ENCODE measurements at places on chromosomes 5 and 9.

DNA sequence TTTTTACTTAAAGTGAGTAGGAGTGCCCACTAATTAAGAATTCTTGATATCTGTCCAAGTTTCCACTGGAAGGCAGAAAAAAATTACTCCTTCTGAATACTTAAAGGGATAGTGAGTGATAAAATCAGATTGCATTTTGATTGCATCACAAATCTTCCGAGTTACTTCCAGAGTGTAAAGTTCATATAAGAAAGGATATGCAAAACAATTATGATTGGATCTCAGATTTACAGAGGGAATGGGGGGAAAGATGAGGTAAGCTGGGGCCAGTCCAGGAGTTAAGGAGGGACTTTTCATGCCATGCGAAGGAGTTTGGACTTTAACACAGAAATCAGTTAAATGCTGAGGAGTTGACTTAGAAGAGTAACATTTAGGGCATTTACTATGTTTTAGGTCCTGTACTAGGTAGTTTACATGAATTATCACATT, 9.3 kb upstream of the RNF145 start:
- DNase-seq: no peak

- DNase-seq: no peak
Observed at GRCh38 chr5:159178978-159179377, 30.4 kb downstream of the RNF145 start.

DNA sequence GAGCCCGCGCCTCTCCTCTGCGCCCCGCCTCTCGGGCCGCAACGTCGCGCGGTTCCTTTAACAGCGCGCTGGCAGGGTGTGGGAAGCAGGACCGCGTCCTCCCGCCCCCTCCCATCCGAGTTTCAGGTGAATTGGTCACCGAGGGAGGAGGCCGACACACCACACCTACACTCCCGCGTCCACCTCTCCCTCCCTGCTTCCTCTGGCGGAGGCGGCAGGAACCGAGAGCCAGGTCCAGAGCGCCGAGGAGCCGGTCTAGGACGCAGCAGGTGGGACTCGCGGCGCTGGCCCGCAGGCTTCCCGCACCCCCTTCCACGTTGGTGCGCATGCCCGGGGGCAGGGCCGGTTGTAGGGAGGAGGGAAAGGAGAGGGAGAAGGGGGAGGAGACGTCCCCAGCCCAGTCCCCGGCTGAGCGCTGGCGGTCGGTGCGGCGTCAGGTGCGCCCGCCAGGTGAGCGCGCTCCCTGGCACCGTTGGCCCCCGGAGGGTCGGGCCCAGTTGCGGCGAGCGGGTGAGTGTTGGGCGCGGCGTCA, at the start of gene OCLN:
OCLN (plus strand) TSS at position 400 of the 532 bp plus-strand sequence. CDS start 11,455 bp downstream, outside the sequence.
- DNase-seq: peak; percentile 37

- no peak for DNase-seq
Observed at GRCh38 chr9:83349031-83349430, 189.2 kb downstream of the FRMD3 start.

GRCh38 chr5:17989567-17990563, 355.6 kb downstream of the TAF11L14 start:
- no peak for DNase-seq

- no peak for DNase-seq
Observed at GRCh38 chr5:122858451-122858850, 13.0 kb downstream of the SNX24 start.

DNA sequence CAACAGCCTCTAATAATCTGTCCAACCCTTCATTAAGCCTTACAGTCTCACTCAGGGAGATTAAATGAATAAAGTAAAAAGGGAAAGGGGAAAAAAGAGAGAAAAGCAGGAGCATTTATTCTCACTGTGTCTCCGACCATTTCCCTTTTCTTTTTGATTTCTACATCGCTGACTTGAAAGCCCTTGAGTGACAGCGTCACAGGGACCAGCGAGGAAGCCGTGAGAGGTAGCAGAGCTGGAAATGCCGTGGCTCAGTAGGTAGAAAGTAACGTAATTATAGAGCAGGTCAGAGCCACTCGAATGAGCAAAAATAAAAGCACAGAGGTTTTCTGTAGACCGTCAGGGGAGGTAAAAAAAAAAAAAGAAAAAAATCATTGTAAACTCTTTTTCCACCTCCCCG, 52.4 kb downstream of the ASS1 start:
- DNase-seq: no peak

DNA sequence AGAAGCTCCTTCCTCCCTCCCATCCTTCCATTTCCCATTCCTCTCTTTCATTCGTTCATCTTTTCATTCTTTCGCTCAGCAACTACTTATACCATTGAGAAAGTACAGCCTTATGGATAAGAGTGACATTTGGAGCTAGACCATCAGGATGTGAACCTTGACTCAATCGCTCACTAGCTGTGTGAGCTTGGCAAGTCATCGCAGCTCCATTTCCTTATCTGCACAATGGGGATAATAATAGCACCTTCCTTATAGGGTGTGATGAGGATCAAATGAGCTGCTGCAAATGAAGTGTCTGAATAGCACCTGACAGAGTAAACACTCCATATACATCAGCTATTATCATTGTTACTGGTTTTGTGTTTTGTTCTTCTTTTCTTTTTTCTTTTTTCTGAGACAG, 28.1 kb upstream of the SYNPO start:
- no peak for DNase-seq

DNA sequence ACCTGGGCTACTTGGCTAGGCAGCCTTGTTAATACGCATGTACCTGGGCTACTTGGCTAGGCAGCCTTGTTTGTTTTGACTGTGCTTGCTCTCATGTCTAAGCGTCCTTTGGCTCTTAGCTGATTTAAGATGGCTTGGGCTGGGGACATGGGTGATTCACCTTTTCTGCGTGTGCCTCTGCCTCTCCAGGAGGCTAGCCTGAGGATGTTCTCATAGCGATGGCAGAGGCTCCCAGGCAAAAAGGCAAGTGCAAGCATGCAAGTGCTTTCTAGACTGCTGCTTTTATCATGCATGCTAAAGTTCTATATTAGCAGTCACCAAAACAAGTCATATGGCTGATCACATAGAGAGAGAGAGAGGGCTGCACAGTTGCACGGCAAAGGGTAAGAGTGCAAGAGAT, 300.5 kb downstream of the IRX1 start:
- no peak for DNase-seq

GRCh38 chr5:35803191-35803651, 53.5 kb upstream of the IL7R start:
- DNase-seq: no peak

- DNase-seq: no peak
Observed at GRCh38 chr5:31692561-31693221, 53.8 kb downstream of the PDZD2 start.

GRCh38 chr9:114015607-114016006, 62.5 kb downstream of the AMBP start:
- no peak for DNase-seq

DNA sequence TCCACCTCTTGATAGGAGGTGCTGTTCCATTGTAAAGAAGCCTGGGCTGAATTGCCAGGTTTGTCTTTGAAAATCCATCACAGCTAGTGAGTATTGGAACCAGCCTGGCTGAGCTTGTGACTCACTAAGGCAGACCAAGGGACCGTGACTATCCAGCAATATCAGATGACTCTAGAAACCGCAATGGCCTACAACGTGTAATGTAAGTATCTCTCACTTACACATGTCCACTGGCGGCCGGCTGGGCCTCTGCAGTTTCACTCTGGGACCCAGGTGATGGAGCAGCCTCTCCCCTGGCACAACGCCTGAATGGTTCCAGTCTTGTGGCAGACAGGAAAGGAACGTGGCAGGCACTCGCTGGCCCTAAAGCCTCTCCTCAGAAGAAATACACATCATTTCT, 3.1 kb upstream of the HRH2 start:
- no peak for DNase-seq

- DNase-seq: no peak
Observed at GRCh38 chr5:98933445-98934072, 4.8 kb upstream of the CHD1 start.

DNA sequence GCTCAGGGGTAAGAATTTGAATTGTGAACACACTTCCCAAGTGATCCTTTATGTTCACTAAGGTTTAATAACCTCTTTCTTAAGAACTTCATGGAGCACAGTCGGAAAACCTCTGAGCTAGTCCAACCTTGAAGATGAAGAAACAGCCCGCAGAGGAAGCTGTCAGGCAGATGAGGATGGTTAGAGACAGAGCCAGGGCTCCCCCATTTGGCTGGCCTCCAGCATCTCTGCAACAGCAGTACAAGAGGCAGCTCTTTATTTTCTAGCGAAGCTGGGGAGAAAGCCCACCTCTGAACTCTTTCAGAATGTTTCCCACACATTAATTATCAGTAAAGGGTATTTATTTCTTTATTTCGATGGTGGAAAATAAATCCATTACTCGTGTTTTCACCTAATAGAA, 350.8 kb downstream of the DMRT2 start:
- DNase-seq: no peak

DNA sequence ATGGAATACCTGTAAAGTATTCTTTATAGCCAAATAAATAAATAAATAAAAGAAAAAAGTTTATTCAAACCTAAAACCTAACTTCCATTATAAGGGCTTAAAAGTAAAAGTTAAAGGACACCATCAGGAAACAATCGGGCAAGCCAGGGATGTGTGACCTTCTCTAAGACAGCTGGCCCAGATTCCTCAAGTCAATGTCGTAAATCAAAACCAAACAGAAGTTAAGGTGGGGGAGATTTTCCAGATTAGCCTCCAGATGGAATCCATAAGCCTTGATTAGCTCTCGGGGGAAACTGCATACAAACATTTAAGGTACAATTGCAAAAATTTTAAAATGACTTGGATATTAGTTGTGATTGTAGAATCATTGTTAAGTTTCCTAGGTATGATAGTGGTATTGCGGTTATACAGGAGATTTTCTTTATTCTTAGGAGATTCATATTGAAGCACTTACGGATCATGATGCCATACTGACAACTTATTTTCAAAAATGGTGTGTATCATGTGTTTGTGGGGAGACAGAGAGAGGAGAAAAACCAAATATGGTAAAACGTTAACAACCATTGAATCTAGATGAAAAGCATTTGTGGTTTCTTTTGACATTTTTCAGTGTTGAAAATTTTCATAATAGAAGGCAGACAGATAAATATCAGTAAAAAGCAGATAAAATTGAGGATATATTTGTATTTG, 21.5 kb upstream of the MGAT1 start:
- no peak for DNase-seq

- DNase-seq: no peak
Observed at GRCh38 chr9:116262448-116262847, 108.9 kb downstream of the PAPPA start.

- no peak for DNase-seq
Observed at GRCh38 chr9:20618361-20618802, 3.9 kb downstream of the MLLT3 start.

DNA sequence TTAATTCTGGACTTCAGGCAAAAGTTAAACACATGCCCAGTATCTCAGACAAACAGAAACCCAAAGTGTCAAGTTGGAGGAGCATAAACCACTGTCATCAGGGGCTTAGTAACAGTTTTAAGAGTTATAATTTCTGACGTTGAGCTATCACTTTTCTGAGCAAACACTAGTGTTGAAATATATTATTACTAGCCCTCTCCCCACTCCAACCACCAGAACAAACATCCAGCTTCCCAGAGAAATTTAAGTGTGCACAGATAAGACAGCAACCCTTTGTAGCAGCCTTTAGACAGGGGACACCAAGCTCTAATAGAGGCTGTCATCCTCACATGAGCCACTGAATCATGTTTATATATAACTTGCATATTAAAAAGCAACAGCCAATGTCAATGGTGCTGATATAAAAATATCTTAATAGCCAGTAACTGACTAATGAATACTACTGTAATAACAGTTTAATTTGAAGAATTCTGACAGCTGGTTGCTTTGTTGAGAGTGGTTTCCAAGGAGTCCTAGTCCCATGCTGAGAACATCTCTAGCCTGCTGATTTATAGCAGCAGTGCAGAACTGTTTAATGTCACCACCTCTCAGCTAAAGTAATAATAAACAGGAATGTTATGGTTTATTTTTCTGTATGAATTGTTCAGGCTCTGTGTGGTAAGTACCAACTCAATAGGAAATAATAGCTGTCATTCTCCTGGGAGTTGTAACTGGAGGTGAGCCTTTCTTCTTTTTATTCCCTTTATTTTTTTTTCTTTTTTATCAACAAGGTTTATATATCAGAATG, 528.7 kb upstream of the ZNF608 start:
- no peak for DNase-seq
